ENCODE measurements at places on chromosomes 4 and X.

DNA sequence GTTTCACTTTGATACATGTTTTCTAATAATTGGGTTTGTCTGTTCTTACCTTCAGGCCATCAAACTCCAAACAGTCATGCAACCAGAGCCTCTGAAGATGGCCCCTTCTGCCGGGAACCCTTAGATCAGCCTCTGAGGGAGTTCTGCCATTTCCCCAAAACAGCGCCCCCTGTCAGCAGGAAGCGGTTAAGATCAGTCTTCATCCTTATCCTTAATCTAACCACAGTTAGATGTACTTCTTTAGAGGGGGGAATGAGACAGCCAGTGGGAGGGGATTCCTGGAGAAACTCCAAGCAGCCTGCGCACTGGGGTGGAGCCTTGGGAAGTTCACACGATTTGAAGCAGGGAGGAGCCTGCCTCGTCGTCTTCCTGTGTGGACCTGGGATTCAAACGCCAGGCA lies 185.4 kb downstream of the INPP4B start:
- no peak for DNase-seq

DNA sequence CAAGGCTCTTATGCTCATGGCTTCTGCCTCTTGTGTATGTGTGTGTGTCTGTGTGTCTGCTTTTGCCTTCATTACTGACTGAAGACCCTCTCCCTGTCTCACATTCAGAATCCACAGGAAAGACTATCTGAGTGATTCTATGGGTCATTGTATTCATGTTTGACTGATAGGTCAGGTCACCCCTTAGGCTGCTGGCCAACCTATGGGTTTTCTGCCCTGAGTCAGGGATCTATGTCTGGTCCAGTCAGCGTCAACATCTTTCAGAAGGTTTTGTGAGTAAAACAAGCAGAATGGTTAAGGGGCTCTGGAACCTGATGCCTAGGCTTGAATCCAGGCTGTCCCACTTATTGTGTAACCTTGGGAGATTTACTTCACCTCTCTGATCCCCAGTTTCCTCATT lies 30.5 kb downstream of the NHSL2 start:
- DNase-seq = no peak

DNA sequence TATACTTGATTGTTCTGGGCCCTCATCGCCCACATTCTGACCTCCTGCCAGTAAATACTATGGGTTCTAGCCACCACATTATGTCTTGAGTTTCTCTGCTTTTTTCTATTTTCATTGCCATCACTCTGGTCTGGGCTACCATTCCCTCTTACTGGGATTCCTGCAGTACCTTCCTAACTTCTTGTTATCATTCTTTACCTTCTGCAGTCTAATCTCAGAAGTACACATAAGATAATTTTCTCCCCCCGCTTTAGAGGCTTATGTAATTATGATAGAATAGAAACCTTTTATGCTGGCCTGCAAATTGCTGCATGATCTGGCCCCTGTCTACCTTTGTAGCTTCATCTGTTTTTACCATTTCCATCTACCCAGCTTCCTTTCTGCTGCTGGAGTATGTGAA lies 19.2 kb downstream of the STIM2 start:
- DNase-seq = no peak

DNA sequence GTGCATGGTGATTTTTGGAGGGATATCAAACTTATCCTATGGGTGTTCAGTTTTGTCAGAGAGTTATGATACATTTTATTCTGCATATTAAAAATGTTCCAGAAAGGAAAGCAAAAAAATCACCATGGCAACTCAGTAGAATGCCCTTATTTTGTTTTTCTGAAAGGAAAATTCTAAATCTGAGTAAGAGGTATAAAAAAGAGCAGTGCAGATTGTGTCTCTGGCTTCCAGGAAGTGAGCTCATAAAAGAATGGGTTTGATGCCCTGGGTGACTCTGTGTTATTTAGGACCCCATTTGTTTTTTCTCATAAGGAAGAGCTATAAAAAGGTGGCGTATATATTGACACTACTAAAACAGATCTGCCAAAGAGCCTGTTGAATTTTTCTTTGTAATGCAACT lies 128.8 kb downstream of the UCHL1 start:
- no peak for DNase-seq

- no peak for DNase-seq
These were observed at the start of gene FRMPD3 for GRCh38 chrX:107448998-107449835. FRMPD3 (plus strand) TSS chrX:107449652; CDS start chrX:107526589, 76,937 bp downstream.

DNA sequence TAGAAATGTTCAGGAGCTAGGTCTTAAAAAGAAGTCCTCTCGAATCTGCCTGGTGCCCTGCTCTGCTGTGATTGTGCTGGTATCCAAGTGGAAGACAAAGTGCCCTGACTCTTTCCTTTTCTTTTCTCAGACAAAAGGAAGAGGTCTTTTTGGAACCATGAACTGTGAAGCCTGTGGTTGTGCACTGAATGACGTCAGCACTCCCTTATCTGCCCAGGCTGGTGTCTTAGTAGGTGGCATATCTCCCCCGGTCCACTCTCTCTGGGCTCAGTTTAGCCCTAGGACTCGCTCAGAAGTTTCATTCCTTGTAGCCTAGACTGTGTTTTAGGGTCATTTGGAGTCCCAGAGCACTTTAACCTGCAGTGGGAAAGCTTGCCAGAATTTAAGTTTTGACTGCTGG lies 400.3 kb upstream of the CT83 start:
- no peak for DNase-seq

- no peak for DNase-seq
These were observed 100.3 kb upstream of the PDE5A start for GRCh38 chr4:119728692-119729593.
